ENCODE measurements at places on chromosomes 1 and 21.

DNA sequence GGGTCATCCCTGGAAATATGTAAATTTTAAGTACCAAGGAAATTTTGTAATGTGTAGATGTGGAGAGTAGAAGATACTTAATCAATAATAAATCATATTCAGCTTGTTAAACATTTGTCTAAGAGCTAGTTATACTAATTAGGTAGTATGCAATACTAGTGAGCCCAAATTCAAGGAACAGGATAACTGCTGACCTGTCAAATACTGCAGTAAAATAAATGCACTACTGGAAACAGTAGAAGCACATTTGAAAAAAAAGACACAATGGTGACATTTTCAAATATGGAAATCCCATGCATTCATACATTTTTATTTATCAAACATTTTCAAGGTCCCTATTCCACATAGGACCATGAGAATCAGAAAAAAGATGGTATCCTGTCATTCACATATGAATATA is 27.2 kb downstream of the EPRS1 start:
- DNase-seq: no peak

- no peak for DNase-seq
These were observed 839.0 kb downstream of the LRRIQ3 start for GRCh38 chr1:73359001-73359400.

DNA sequence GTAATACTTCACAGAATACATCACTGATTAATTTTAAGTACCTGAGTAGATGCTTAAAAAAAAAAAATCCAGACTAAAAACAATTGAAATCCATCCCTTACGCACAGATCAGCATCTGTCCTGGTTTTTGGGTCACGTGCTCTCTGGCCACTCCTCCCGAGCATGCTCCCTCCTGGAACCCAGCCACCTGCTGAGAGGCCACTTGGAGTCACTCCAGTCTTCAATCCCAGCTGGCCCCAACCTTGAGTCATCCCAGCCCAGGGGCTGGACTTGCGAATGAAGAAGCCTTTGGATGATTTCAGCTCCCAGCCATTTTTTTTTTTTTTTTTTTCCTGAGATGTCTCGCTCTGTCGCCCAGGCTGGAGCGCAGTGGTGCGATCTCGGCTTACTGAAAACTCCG is 8.9 kb downstream of the MAP1LC3C start:
- DNase-seq: peak; percentile 44

DNA sequence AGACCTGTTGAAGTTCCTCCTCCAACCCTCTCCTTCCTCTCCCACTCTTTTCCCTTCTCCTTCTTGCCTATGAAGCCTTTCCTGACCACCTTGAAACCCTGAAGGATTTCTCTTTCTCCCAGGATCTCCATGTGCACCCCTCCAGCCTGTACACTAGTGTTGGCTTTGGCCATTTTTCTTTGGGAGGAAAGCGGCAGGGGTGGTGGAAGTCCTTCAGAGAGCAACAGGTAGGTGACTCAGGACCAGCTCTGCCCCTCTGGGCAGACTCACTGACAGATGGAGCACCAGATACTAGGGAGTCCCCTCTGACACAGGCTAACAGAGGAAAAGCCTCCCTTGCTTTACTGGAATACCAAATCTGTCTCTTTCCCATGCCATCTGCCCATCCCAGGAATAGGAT is 4.6 kb downstream of the SLC26A9 start:
- no peak for DNase-seq

GRCh38 chr1:176111835-176112234 is 95.3 kb downstream of the COP1 start:
- DNase-seq: no peak

DNA sequence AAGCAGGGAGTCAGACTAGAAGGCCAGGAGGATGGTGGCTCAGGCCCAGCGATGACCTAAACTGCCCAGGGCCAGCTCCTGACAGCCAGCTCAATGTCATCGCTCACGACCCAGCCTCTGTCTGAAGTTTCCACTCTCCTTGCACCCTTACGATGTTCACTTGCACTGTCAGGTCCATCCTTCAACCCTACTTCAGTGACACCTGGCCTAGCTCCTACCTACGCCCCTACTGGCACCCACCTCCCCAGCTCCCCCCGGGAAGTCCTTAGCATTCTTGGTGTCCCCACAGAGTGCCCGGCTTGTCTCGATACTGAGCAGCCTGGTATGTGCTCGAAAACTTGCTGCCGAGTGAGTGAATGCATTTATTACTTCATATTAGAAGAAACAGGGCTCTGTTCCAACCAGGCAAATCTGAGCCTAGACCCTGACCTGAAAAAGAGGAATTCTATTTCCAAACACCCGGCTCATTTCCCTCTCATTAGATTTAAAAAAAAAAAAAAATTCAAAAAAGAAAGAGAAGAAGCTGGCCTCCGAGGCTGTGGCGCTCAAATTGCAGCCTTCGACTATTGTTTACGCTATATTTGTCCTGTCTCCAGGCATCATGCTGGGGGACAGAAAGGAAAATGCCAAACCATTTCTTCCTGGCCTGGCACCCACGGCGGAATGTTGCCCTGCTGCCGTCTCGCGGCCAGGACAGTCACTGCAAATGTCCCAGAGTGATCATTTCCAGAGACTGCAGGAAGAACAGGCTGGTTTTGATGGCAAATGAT is 29.8 kb upstream of the LRRC38 start:
- DNase-seq: peak; percentile 13

GRCh38 chr1:93595743-93596142 is 85.9 kb downstream of the BCAR3 start:
- no peak for DNase-seq

Measured in WTC11 (cell line).